Aorta (tissue), 5 donors: ENCODE measurements at places on chromosomes 2 and 18. TPM values are rescaled to one million over a fixed set of nuclear protein-coding genes. Genes with fewer than 3 reads are reported as not detected.

The CSRNP3 gene
- 3.7 TPM for total RNA-seq

GRCh38 chr2:210199854-210200253 lies 25.4 kb downstream of the ACADL start:
- H3K4me3 ChIP-seq: no peak overlapping the region
- H3K36me3 ChIP-seq: peaks cover 1% of the 10 kb centered on the region
- H3K27me3 ChIP-seq: no peaks in the 10 kb centered on the region
- DNase-seq: no peak

DNA sequence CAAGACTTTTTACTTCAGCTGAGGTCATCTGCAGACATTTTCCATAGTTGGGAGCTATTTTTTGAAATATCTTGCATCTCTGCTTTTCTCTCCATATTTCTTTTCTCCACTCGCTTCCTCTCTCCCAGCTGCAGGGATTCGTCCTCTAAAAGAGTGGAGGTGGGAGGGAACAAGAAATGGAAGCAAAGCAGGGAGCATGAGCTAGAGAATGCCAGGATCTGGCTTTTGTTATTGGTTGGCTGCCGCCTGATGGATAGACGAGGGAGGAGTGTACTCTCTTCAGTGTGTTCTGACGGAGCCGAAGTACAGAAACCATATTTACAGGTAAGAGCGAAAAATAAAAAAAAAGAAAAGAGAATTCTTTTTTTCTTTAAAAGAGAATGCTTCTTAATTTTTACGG lies at the start of gene CSRNP3:
Gene CSRNP3 (plus strand): TSS at position 282 of the 400 bp plus-strand sequence. CDS start 125,368 bp downstream, outside the sequence.
- H3K36me3 ChIP-seq: no peaks in the 10 kb centered on the region
- no peak within 1 kb of the TSS for H3K27ac ChIP-seq
- peak within 1 kb of the TSS; percentile 78 for H3K4me3 ChIP-seq
- H3K4me1 ChIP-seq: peaks cover 2% of the 10 kb centered on the region

- no peak overlapping the region for H3K4me3 ChIP-seq
- H3K4me1 ChIP-seq: no peaks in the 10 kb centered on the region
- no peak overlapping the region for H3K27ac ChIP-seq
- DNase-seq: no peak
- no peaks in the 10 kb centered on the region for H3K27me3 ChIP-seq
Measured at GRCh38 chr2:215905691-215906090, 107.7 kb downstream of the MREG start.

The CD8B2 gene
- 0.09 TPM for total RNA-seq

The TEX51 gene
- not detected for total RNA-seq
